ENCODE measurements at places on chromosomes 2 and 18. TPM values are rescaled to one million over a fixed set of nuclear protein-coding genes. Genes with fewer than 3 reads are reported as not detected.

DNA sequence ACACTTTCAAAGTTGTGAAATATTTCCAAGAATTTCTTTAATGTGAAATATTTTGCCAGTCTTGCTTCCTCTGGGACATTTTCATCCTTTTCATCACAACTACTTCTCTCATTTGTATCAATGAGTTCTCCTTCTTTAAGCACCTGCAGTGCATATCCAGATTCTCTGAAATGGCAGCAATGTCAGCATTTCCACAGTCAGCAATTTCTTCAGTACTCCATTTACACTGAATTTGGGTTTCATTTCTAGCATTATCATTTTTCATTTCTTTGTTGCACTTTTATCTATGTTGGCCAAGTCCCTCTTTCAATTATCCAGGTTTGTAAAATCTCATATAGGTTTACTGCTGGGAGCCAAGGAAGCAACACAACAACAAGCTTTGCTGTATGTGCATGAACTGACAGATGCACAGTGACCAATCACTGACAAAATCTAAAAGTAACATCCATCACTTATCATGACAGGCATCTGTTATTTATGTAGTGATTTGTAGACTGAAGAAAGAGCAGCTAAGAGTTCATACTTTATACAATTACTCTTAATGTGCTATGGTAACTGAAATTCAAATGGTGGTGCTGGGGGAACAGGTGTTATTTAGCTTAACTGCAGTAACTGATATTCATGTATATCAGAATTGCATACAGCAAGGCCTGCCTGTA, 43.9 kb downstream of the SS18 start:
- DNase-seq: no peak
- peaks cover 32% of the 10 kb centered on the region for H3K36me3 ChIP-seq
- no peak overlapping the region for H3K27ac ChIP-seq
- H3K4me1 ChIP-seq: peaks cover 13% of the 10 kb centered on the region

The TNFRSF11A gene
- 3.5 TPM for total RNA-seq

DNA sequence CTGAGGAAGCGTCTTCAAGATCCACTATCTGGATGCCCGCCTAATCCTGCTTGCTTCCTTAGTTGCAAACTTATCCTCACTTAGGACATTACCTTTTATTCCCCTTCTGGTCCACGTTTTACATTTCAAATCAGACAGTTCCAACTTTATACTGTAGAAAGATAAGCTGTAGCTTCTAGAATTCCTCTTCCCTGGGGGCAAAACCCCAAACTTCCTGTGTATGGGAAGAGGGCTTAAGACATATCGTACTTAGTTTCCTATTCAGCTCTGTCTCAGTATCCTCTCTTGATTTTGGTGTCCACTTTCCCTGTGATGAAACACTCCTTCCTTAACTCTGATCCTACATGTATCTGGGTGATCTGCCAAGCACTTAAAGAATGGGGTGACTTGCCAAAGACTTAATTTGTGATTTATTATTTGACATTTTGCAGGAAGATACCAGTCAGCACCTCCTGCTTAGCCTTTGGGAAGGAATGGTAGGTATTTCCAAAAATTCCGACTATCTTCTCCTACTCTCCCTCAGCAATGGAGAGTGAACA, 245.2 kb downstream of the CDCA7 start:
- H3K4me1 ChIP-seq: no peaks in the 10 kb centered on the region
- H3K27me3 ChIP-seq: no peaks in the 10 kb centered on the region
- H3K4me3 ChIP-seq: no peak overlapping the region
- no peak for DNase-seq
- H3K36me3 ChIP-seq: no peaks in the 10 kb centered on the region

DNA sequence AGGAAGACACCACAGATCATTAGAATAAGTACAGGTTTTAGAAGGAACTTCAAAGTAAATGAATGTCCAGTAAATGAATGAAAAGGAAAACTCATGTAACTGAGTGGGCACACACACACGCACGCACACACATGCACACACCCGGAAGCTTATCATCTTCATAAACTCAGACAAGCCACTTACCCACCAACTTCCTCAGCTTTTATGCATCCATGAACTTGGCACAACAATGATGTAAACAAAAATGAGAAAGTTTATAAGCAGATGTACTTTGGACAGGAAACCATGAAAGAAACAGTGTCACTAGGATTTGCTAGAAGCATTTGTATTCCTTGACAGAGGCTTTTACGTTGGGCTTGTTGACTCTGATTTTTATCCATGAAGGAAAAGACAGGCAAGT, 23.2 kb downstream of the RNF152 start:
- H3K36me3 ChIP-seq: no peaks in the 10 kb centered on the region
- no peak overlapping the region for H3K27ac ChIP-seq
- no peaks in the 10 kb centered on the region for H3K4me1 ChIP-seq
- H3K27me3 ChIP-seq: no peaks in the 10 kb centered on the region

GRCh38 chr2:112622528-112622849, 23.2 kb upstream of the SLC20A1 start:
- H3K36me3 ChIP-seq: no peaks in the 10 kb centered on the region
- no peak overlapping the region for H3K27ac ChIP-seq
- no peak for DNase-seq
- no peak overlapping the region for H3K4me3 ChIP-seq
- peaks cover 30% of the 10 kb centered on the region for H3K4me1 ChIP-seq

The CCDC85A gene
- not detected for total RNA-seq

- peaks cover 88% of the 10 kb centered on the region for H3K4me1 ChIP-seq
- peak overlapping the region; percentile 7 for H3K27ac ChIP-seq
- H3K4me3 ChIP-seq: no peak overlapping the region
- DNase-seq: no peak
- peaks cover 2% of the 10 kb centered on the region for H3K36me3 ChIP-seq
Observed at GRCh38 chr2:196249860-196250259, 78.5 kb upstream of the STK17B start.

DNA sequence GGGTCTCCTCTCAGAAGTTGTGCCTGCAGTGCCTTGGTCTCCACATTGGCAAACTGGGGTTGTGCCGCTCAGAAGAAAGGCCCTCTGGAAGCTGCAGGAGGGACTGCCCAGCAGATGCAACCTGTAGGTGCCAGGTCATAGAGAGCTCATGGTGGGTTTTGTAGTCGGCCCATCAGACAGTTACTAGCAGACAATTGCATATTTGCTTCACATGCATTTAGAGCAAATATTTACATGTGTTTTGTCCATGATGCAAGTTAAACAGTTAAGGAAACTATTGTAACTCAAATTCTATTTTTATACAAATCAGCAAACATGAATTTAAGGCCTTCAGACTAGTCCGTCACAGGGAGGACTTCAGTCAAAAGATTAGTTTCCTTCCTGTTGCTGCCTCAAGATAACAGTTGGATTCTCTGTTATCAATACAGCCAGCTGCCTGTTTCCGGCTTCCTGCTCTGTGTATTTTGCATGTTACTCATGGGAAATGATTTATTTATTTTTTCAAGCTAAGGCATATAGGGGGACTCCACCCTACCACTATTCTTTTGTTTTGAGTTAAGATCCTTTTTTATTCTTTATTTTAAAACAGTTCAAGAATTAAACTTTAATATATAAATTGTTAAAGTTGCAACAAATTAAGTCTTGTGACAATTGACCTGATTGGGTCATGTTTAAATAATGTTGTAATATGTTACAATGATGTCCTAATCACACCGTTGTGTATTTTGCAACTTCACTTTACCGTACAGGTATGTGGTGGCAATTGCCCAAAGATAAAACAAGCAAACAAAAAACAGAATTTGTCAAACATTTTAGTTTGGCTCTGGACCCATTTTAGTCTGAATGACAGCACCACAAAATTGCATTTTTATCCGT, 133.5 kb downstream of the SPTBN1 start:
- H3K4me1 ChIP-seq: peaks cover 85% of the 10 kb centered on the region
- H3K36me3 ChIP-seq: no peaks in the 10 kb centered on the region
- H3K27me3 ChIP-seq: no peaks in the 10 kb centered on the region
- peak overlapping the region; percentile 27 for H3K4me3 ChIP-seq

The RAPGEF4 gene
- total RNA-seq: 0.35 TPM

The PPIG gene
- total RNA-seq: 56.6 TPM

DNA sequence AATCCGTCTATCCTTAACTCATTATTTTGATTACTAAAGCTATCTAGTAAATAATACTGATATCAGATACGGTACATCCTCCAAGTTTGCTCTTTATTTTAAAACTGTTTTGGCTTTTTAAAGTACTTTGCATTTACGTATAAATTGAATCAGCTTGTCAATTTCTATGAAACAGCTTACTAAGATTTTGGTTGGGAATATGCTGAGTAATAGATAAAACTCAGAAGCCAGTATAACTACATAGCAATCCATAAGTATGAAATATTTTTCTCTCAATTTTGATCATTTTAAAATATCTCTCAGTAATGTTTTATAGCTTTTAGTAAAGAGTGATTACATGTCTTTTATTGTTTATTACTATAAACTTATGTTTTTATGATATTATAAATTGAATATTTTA, 116.2 kb upstream of the SOX11 start:
- no peaks in the 10 kb centered on the region for H3K4me1 ChIP-seq
- H3K4me3 ChIP-seq: no peak overlapping the region
- H3K27ac ChIP-seq: no peak overlapping the region
- no peaks in the 10 kb centered on the region for H3K27me3 ChIP-seq
- no peak for DNase-seq

GRCh38 chr18:7466190-7466589, 100.9 kb upstream of the PTPRM start:
- DNase-seq: no peak
- H3K36me3 ChIP-seq: no peaks in the 10 kb centered on the region
- no peaks in the 10 kb centered on the region for H3K4me1 ChIP-seq
- peaks cover 7% of the 10 kb centered on the region for H3K27me3 ChIP-seq
- no peak overlapping the region for H3K4me3 ChIP-seq

- H3K27me3 ChIP-seq: peaks cover 74% of the 10 kb centered on the region
- H3K4me3 ChIP-seq: peak overlapping the region; percentile 76
- H3K36me3 ChIP-seq: no peaks in the 10 kb centered on the region
- peak overlapping the region; percentile 24 for H3K27ac ChIP-seq
- DNase-seq: no peak
Observed at GRCh38 chr2:172100935-172101820, 1.5 kb downstream of the DLX2 start.

DNA sequence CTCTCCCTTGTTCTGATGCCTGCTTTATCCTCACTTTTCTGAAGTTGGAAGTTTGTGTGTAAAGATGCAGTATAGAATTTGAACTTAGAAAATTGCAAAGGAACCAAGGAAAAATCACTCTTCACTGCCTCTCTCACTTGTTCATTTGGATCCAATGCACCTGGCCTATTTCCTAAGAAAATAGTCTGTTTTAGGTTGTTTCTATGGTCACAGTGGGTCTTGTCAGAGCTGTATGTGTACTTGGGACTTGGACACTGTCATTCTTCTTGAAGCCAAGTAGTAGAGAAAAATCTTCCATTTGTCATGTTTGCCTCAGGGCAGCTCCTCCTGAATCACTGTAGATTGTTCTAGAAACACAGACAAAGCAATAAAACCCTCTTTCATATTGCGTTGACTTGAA, 80.3 kb upstream of the SESTD1 start:
- H3K27me3 ChIP-seq: no peaks in the 10 kb centered on the region
- DNase-seq: no peak
- no peaks in the 10 kb centered on the region for H3K4me1 ChIP-seq
- H3K36me3 ChIP-seq: no peaks in the 10 kb centered on the region
- H3K27ac ChIP-seq: no peak overlapping the region
- H3K4me3 ChIP-seq: no peak overlapping the region

- no peak for DNase-seq
- H3K4me3 ChIP-seq: no peak overlapping the region
- H3K4me1 ChIP-seq: no peaks in the 10 kb centered on the region
- H3K36me3 ChIP-seq: no peaks in the 10 kb centered on the region
- peaks cover 3% of the 10 kb centered on the region for H3K27me3 ChIP-seq
Observed at GRCh38 chr2:223644136-223644535, 42.0 kb upstream of the SCG2 start.

DNA sequence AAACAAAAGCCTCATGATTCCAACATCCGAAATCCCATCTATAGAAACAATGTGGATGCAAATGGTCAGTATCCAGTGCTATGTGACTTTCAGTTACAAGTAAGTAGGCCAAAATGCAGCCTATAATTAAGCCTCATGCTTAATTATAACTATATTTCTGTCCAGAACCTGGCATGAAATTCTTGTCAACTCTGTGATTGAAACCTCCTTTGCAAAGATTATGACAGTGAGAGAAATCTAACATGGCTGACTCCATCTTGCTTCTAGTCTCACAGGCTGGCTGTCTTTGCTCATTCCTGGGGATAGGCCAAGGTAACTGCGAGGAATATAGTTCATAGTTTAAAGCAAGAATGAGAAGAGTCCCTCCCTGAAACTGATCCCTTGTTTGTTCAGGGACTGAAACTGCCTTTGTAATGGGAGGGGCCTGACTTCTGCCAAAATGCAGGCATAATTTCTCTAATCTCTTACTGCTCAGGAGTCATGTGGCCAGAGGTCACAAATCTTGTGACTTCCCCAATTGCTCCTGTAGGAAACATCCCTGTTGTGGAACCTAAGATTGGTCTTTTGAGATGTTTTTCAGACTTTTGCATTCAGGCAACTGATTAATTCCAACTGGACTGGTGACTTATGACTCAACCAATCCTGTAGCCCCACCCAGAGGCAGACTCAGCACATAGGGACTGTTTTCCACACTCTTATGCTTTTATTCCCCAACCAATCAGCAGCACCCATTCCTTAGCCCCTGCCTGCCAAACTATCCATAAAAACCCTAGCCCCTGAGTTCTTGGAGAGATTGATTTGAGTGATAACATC, 84.5 kb upstream of the TLK1 start:
- no peaks in the 10 kb centered on the region for H3K27me3 ChIP-seq
- peak; percentile 32 for DNase-seq
- peaks cover 40% of the 10 kb centered on the region for H3K4me1 ChIP-seq
- no peak overlapping the region for H3K4me3 ChIP-seq

- peak overlapping the region; percentile 13 for H3K27ac ChIP-seq
- peaks cover 4% of the 10 kb centered on the region for H3K4me1 ChIP-seq
- peaks cover 40% of the 10 kb centered on the region for H3K36me3 ChIP-seq
Observed at GRCh38 chr18:12973562-12974213, 17.5 kb upstream of the CEP192 start.
